Thoracic aorta (tissue), 2 donors: ENCODE measurements at places on chromosomes 16 and 17.

DNA sequence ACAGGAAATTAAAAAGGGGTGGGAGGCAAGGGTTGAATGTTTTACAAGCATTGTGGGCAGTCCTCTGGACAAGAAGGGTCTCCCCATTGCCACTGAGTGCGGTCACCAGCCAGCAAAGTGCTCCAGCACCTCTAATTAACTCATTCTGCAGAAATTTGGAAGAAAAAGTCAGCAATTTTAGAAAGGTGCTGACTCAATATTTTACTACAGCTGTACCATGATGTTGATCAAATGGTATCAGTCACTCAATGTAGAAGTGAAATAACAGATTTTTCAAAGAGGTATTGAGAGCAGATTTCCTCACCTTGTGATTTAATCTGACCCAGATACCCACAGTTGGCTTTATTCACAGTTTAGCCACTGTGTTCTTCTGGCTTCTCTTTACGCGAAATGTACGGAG, 96.7 kb downstream of the PMP22 start:
- DNase-seq: no peak

- DNase-seq: no peak
Measured at GRCh38 chr17:73371285-73371684, 59.5 kb upstream of the CDC42EP4 start.

GRCh38 chr16:57773019-57773418, 29.3 kb downstream of the KIFC3 start:
- DNase-seq: no peak

DNA sequence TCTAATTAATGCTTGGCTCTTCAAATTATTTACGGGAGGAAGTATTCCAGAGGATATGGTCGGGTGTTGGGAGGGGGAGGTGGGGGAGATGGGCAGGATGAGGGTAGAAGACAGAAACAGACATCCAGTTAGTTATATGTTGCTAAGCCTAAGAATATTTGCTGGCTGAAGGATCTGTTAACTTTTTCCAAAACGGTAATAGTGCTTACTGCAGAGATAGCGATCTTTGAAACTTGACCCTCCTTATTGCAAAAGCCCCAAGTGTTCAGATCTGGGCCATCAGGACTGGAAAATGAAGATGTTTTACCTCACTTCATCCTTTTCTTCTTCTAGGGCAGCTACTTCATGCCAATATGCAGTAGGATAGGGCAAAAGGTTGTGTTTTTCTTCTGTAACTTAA, 27.0 kb upstream of the MMD start:
- no peak for DNase-seq

DNA sequence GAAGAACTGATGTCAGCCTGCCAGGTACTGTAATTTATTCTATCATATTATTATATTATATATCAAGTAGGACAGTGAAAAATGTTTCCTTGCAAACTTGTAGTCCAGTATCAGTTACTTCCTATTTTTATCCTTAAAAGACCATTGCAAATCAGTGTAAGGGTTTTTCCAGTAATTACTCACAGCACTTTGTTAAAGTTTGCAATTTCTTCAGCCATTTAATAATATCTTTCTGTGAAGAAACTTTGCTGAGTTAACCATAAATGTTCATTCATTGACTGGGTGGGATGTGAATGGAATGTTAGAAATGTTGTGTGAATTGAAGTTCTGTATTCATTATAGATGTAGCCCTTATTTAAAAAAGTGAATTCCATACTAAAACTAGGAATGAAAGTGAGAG, 26.7 kb downstream of the HAPSTR1 start:
- DNase-seq: no peak

GRCh38 chr17:62725791-62726249, 82.3 kb downstream of the MARCHF10 start:
- no peak for DNase-seq

DNA sequence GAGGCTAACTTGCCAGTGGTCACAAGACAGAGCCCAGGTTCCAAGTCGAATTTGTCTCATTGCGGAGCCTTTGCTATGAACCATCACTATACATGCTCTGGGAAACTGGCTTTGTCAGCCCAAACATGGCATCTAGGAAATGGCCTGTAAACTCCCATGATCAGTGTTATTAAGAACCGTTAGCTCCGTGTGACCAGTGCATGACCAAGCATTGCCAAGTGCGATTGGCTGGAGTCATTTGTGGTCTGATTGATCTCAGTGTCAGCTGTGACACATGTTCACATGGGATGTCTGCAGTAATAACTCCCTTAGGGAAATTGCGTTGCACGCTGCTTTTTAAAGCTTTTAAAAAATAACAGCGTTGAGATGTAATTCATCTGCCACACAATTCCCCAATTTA, 18.6 kb upstream of the CDH3 start:
- no peak for DNase-seq

GRCh38 chr17:21025451-21025850, 17.4 kb downstream of the USP22 start:
- no peak for DNase-seq

DNA sequence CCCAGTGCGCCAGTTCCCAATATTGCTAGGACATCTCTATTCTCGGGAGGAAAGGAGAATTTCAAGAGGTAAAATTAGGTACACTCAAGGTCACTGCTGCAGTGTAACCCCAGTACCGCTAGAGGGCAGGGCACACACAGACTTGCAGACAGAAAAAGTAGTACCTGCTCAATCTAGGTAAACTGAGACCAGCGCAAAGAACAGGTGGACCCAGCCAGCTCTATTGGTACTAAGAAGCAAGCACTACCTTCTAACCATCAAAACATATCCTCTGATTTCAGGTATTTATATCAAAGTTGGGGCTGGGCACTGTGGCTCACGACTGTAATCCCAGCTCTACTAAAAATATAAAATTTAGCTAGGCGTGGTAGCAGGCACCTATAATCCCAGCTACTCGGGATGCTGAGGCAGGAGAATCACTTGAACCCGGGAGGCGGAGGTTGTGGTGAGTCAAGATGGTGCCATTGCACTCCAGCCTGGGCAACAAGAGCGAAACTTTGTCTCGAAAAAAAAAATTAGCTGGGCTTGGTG, 3.6 kb upstream of the WDR81 start:
- DNase-seq: no peak

- DNase-seq: no peak
Measured at GRCh38 chr17:59800530-59800942, 92.2 kb downstream of the TUBD1 start.

DNA sequence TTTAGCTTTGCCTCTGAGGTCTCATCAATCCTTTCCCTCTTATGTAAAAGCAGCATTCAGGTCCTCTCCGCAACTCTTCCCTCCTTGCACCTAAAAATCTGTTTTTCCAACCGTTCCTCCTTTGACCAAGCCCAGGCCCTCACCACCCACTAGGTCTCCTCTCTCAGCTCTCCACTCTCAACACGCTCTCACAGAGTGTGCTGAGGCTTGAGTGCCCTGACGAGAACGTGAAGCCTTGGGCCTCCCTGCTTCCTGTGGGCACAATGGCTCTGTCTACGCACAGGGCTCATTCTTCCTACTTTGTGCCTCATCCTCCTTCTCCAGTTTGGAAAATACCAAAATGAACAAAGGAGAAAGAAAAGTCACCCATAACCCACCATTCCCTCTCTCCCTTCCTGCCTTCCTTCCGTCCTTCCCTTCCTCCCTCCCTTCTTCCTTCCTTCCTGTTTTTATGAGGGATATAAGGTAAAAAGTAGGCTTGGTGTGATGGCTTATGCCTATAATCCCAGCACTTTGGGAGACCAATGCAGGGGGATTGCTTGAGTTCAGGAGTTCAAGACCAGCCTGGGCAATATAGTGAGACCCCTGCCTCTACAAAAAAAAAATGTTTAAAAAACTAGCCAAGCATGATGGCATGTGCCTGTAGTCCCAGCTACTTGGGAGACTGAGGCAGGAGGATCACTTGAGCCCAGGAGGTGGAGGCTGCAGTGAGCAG, 31.3 kb upstream of the SLC39A11 start:
- no peak for DNase-seq

DNA sequence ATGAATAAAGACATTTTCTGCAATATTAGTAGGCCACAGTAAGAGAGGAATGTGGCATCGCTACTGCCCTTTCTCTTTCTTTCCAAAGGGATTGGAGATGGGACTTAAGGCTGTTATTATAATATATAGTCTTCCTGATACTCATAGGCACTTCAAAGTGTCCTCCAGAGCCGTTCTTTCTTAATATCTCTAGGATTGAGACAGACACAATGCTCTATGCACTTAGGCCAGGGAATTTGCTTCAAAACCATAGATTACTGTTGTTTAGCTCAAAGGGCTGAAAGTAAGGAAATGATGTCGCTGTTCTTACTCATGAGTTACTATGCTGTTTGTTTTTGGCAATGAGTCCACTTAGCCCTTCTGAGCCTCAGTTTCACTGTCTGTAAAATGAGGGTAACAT, 590.5 kb downstream of the CDH11 start:
- DNase-seq: no peak

- no peak for DNase-seq
Measured at GRCh38 chr17:56902348-56902747, 11.5 kb downstream of the TRIM25 start.

DNA sequence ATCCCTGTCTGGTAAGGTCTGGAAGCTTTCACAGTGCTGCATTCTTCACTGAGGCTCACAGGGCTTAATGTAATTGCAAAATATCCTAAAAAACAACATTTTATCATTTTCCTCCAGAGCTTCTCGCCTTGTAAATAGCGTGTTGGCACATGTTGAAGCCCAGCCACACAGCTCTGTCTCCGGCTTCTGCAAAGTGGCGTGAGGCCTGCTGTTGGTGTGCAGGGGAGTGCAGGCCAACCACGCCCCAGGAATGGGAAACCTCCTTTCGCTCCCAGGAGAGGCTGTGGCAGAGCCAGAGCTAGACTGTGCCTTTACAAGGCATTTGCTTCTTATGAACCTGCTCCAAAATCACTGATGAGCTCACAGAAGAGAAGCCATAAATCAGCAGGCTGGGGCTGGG, 248.2 kb upstream of the MAF start:
- no peak for DNase-seq

DNA sequence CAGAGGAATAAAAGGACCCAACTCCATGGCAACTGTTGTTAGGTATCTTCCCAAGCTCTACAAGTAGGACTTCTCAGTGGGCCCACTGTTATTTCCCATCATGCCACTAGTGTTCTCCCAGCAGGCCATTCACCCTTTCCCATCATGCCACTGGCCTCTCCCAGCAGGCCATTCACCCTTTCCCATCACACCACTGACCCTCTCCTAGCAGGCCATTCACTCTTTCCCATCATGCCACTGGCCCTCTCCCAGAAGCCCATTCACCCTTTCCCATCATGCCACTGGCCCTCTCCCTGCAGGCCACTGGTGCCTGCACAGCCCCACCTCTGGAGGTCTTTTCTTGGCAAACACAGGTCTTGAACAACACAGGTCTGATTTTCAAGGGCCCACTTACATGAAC, 36.3 kb downstream of the IFT140 start:
- no peak for DNase-seq
